ENCODE measurements at places on chromosomes 11 and 22.
A peak's percentile ranks its signal among the peaks of the same experiment; 100 is the strongest.

GRCh38 chr11:35681163-35681767, 18.7 kb downstream of the TRIM44 start:
- no peak for DNase-seq

DNA sequence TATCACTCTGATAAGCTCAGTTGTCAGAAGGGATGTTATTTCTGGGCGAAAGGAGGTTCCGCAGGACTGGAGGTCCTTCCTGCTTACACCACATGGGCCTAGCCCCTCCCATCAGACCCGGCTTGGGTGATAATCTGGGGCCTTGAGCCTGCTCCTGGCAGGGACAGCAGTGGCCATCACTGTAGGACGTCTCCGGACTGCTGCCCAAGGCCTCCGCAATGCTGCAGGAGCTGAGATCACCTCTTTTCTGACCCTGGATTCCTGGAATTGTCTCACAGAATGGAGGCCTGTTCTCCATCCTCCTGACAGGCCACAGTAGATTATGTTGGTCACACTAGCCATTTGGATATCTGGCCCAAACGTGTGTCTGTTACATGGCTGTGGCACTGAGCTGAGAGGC, 9.2 kb upstream of the BIK start:
- no peak for DNase-seq

GRCh38 chr11:6568191-6568918, 35.1 kb downstream of the RRP8 start:
- DNase-seq = peak; percentile 81

- no peak for DNase-seq
Observed at GRCh38 chr11:120441592-120441991, 70.0 kb upstream of the GRIK4 start.

GRCh38 chr11:45252877-45253276, 33.3 kb downstream of the SYT13 start:
- peak; percentile 24 for DNase-seq

DNA sequence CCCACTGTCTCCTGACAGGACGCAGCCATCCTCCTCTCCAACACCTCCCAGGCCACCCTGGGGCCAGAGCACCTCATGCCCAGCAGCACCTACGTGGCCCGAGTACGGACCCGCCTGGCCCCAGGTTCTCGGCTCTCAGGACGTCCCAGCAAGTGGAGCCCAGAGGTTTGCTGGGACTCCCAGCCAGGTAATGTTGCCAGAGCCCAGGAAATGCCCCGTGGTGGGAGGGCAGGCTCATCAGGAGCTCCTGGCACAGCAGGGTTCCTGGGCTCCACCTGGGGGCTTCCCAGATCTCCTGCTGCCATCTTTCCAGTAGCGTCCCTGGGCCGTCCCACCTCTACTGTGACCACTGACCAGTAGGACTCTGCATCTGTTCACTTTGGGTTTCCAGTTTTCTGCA, 16.2 kb downstream of the CSF2RB start:
- peak; percentile 38 for DNase-seq

- DNase-seq = no peak
Observed at GRCh38 chr11:15158351-15159015, 43.8 kb downstream of the INSC start.

GRCh38 chr11:60169264-60169915, 13.5 kb downstream of the MS4A6A start:
- DNase-seq = peak; percentile 65

DNA sequence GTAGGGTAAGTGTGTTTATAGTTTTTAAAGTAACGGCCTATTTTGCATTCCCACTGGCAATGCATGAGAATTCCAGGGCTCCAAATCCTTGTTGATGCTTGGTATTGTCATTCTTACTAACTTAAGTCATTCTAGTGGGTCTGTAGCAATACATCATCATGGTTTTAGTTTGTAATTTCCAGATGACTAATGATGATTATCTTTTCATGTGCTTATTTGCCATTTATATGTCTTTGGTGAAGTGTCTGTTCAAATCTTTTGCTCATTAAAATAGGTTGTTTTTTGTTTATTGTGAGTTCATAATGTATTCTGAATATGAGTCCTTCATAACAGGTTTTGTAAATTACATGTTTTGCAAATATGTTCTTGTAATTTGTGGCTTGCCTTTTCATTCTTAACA, 31.2 kb downstream of the MTMR3 start:
- no peak for DNase-seq

- DNase-seq = peak; percentile 57
Observed at GRCh38 chr22:35517769-35518530, 22.7 kb upstream of the RASD2 start.

DNA sequence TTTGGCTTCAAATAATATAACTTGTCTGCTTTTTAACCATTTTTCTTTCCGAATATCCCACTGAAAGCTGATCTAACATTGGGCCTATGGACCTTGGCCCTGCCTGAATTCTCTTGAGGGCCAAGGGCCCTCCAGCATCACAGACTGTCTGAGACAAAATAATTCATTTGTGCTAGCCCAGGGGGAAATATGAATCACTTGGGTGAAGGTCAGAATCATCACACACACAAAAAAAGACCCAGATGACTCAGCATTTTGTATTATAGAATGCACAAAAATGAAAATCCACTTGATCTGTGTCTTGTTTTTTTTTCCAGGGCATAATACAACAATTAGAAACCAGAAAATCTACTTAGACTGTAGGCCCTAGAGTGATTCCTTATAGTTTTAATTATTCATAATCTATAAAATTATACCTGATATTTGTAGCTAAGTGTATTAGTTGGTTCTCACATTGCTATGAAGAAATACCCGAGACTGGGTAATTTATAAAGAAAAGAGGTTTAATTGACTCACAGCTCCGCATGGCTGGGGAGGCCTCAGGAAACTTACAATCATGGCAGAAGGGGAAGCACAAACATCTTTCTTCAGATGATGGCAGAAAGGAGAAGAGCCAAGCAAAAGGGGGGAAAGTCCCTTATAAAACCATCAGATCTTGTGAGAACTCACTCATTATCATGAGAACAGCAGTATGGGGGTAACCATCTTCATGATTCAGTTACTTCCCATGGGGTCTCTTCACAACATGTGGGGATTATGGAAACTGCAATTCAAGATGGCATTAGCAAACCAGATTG, 15.6 kb upstream of the RDX start:
- DNase-seq = no peak

Data from endodermal cell (in vitro differentiated cells).